Osteocyte (in vitro differentiated cells): ENCODE measurements at places on chromosomes 7 and 10. TPM values are rescaled to one million over a fixed set of nuclear protein-coding genes. Genes with fewer than 3 reads are reported as not detected.

GRCh38 chr7:45623740-45624391 lies 49.7 kb downstream of the ADCY1 start:
- no peaks in the 10 kb centered on the region for H3K36me3 ChIP-seq
- H3K4me1 ChIP-seq, result no peaks in the 10 kb centered on the region
- H3K4me3 ChIP-seq, result no peak overlapping the region
- DNase-seq, result peak; percentile 69

DNA sequence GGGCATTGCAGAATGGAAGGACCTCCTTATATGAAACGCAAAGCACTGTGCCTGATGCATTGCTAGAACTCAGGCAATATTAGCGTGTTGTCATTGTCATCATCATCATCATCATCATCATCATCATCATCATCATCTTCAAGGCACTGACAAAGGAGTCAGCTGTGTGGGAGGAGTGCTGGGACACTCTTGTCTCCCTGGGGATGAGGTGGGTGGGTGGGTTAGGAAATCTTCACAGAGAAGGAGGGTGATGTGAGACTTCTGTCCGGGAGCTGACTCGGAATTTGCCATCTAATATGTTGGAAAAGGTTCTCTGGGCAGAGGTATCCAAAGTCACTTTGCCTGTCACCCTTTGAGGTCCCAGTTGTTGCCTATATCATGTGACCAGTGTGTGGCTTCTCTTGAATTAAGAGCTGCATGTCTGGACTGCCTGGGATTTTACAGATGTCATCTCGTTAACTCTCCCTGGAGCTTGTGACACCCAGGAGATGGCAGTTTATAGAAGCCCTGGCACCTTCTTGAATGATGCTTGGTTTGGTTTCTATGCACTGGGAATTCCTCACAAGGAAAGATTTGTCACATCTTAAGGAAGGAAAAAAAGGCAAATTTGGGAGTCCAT lies 7.1 kb downstream of the HTRA1 start:
- H3K27ac ChIP-seq, result peak overlapping the region; percentile 95
- no peaks in the 10 kb centered on the region for H3K27me3 ChIP-seq
- peaks cover 34% of the 10 kb centered on the region for H3K36me3 ChIP-seq
- peaks cover 95% of the 10 kb centered on the region for H3K4me1 ChIP-seq
- no peak for DNase-seq
- H3K4me3 ChIP-seq, result peak overlapping the region; percentile 55

GRCh38 chr7:158924956-158925355 lies 68.6 kb downstream of the DYNC2I1 start:
- H3K4me1 ChIP-seq, result no peaks in the 10 kb centered on the region
- H3K27ac ChIP-seq, result peak overlapping the region; percentile 41
- peaks cover 77% of the 10 kb centered on the region for H3K36me3 ChIP-seq
- no peaks in the 10 kb centered on the region for H3K27me3 ChIP-seq

GRCh38 chr10:131475803-131476202 lies 164.3 kb upstream of the TCERG1L start:
- peak; percentile 76 for DNase-seq
- no peaks in the 10 kb centered on the region for H3K4me1 ChIP-seq
- H3K36me3 ChIP-seq, result no peaks in the 10 kb centered on the region

The CREB5 gene
- 6.5 and 7.5 TPM in 2 replicates for total RNA-seq

GRCh38 chr10:49409755-49410154 lies 13.9 kb upstream of the DRGX start:
- no peak overlapping the region for H3K4me3 ChIP-seq
- H3K4me1 ChIP-seq, result no peaks in the 10 kb centered on the region
- H3K36me3 ChIP-seq, result no peaks in the 10 kb centered on the region
- DNase-seq, result no peak
- H3K27me3 ChIP-seq, result peaks cover 63% of the 10 kb centered on the region
